Cerebellar cortex (tissue), 1 donor: ENCODE measurements at places on chromosomes 5 and 9.
A peak's percentile ranks its signal among the peaks of the same experiment; 100 is the strongest.

- no peak for DNase-seq
Observed at GRCh38 chr5:57492632-57493031, 10.0 kb upstream of the ACTBL2 start.

- no peak for DNase-seq
Observed at GRCh38 chr5:171946000-171946781, 60.2 kb downstream of the FBXW11 start.

- DNase-seq = no peak
Observed at GRCh38 chr5:147052519-147052918, 174.0 kb upstream of the PPP2R2B start.

DNA sequence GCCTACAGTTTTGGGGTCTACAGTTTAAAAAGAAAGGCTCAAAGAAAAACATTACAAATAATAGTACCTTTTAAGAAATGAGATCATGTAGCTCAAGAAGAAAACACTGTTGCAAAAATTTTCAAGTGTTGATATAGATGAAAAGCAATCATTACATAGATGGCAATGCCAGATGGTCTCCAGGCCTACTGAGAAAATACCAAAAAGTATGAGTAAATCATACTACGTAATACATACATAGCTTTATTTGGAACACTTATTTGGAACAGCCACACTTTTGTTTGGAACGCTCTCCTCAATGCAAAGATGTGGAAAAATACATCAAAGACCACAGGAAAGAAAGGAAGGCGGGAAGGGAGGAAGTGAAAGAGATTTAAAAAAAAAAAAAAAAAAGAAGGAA is 44.1 kb downstream of the MARCHF11 start:
- DNase-seq = no peak

GRCh38 chr5:50325237-50325832 is 115.8 kb downstream of the EMB start:
- DNase-seq = peak; percentile 3

DNA sequence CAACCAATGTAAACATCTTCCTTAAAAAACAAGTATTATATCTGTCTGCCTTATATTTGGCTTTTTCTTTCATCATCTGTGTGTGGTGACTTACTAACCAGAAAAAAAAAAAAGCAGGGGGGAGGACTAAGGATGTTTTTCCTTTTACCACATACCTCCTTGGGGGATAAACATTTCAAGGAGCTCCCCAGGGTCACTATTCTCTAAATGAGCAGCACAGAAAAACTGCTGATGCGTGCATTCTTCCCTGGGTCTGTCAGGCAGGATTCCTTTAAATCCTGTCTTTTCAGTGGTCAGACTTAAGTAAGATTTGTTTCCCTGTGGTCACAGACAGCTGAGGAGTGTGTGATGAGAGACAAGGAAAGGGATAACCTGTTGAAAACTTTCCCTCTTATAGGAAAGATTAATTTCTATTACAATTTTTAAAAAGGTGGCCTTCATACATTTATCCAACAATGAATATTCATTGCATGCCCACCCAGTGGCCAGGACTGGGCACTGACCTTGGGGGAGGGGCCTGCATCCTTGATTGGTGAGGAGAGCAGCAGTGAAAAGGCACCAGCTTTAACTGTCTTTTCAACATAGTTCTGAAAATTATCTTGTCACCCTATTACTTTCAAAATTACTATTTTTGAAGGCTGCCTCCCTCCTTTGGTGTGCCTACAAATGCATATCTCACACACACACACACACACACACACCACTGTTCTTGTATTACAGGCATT is 123.1 kb downstream of the TLE4 start:
- no peak for DNase-seq

DNA sequence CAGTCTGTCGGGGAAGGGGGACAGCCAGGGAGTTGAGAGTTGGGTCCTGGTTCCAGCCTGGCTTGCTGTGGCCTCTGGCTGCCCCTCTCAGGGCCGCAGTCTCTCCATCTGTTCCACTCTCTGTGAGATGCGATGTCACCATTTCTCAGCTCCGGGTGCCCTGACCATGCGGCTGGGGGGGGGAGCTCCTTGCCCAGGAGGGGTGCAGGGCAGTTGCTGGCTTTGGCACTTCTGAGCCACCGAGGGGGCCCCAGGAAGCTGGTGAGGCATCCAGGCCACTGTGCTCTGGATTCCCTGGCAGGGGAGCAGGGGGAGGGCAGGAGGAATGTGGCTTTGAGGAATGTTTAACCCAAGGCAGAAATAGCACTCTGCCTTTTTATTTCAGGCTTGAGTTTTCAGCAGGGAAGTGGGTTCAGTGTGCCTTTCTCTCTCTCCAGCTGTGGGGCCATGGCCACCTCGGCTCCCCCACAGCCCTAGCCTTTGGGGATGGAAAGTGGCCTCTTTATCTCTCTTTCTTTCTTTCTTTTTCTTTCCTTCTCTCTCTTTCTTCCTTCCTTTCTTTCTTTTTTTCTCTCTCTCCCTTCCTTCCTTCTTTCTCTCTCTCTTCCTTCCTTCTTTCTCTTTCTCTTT is 11.0 kb downstream of the NCS1 start:
- peak; percentile 71 for DNase-seq

DNA sequence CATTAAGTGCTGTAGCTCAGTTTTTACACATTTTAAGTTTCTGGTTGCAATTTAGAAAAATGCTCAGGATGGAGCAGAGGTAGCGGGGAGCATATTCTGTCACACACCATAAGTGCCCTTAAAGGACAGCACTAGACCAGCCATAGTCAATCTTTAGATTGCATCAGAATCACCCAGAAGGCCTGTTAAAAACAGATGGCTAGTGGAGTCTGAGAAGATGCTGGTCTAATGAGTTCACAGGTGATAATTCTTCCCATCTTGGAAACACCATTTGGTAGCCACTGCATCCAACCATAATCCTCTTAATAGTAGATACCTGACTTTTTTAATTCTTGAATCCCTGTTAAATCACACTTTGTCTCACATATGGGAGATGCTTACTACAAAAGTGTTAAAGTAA is 113.2 kb downstream of the CDH18 start:
- DNase-seq = no peak

DNA sequence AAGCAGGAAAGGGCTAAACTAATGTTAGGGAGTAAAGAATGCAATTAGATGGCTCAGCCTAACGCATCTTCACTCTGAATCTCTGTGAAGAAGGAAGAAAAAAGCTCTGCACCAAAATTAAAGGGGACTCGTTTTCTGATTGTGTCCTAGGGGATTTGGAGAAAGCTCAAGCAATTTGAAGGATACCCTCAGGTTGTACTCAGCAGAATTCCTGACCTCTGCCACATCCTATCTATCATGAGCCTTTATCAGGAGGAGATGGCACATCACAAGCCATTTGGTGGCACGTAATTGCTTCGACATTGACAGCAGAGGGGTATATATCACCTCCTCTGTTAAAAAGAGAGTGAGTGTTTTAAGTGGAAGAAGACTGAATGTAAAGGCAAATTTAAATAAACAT is 32.2 kb upstream of the EBF1 start:
- no peak for DNase-seq

- DNase-seq = no peak
Observed at GRCh38 chr5:125798307-125798706, 624.9 kb upstream of the GRAMD2B start.
